ENCODE measurements at places on chromosomes 2 and 18. TPM values are rescaled to one million over a fixed set of nuclear protein-coding genes. Genes with fewer than 3 reads are reported as not detected.

The TNFRSF11A gene
- total RNA-seq = 0.25 TPM

The GKN2 gene
- total RNA-seq = not detected

The M1AP gene
- under 0.01 TPM for total RNA-seq

The CTLA4 gene
- not detected for total RNA-seq

All from uterine smooth muscle cell (primary cell).